ENCODE measurements at places on chromosomes 7 and 10.

DNA sequence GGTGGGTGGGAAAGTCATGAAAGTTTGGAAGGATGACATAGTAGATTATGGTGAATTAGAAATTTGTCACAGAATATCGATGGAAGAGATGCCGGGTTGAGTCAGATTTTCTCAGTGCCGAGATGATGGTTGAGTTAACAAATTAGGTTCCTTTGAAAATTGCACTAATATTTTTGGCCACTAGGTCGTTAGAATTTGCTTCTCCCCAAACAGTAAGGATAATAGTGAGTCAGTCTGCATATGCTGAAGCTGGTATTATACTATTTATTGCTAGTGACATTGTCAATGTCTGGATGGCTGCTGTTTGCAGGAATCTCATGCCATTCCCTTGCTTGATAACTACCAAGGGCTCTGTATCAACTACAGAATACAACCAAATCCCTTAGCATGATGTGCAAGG lies 37.7 kb upstream of the MINDY3 start:
- peak; percentile 48 for DNase-seq

GRCh38 chr10:33363106-33363505 lies 28.6 kb upstream of the NRP1 start:
- no peak for DNase-seq

- no peak for DNase-seq
These were observed 32.9 kb downstream of the CELF2 start for GRCh38 chr10:11050301-11051287.

- DNase-seq = no peak
These were observed 161.1 kb downstream of the BMPER start for GRCh38 chr7:34066411-34066810.

DNA sequence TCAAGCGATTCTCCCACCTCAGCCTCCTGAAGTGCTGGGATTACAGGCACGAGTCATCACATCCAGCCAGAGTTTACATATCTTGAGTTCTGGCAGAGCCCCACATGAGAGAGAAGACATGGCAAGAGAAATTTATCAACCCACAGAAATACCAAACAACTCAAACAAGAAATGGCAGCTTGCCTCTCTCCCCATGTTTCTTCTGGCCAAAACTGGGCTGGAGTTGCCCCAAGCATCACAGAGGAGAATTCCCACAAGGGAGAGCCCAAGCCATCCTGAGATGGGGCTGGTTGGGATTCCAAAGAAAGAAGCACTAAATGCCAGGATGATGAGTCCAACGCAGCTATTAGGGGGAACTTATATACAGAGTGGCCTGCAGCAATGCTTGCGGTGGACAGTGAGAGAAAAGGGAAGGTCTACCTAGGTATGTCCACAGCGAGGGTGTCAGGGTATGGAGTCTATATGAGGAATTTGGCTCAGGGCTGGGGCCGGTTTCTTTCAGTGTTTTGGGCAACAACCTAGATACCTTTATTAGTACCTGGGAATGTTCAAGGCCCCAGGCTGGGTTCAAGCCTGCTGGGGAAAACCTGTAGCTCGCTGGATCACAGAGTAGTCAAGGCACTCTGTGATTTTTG lies 14.5 kb upstream of the PAX4 start:
- DNase-seq = peak; percentile 81

DNA sequence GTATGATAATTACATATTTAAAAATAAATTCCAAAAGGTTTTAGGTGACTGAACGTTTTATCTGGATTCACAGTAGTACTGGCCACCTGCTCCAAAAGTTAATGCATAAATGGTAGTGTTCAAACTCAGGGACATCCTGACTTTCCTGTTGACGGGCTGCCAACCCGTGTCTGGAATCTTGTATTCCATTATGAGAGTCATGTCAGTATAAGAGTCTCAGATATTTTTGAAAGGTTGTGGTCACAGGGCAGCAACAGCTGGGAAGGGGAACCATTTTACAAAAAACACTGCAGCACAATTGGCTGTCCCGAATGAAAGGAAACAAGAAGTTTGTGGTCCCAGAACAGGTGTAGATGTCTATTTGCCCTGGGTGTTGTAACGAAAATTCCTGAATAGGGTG lies 2.8 kb downstream of the TDRD1 start:
- DNase-seq = no peak

DNA sequence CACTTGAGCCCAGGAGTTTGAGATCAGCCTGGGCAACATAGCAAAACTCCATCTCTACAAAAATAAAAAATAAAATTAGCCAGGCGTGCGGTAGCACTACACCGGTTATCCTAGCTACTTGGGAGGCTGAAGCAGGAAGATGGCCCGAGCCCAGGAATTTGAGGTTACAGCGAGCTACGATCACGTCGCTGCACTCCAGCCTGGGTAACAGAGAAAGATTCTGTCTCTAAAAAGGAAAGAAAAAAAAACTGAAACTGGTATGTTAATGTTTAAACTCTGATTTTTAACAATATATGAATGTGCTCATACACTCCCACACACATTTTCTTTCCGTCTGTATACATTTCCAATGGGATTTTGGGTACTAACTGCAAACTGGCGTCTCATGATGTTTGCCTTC lies 140.6 kb upstream of the KMT2E start:
- no peak for DNase-seq

DNA sequence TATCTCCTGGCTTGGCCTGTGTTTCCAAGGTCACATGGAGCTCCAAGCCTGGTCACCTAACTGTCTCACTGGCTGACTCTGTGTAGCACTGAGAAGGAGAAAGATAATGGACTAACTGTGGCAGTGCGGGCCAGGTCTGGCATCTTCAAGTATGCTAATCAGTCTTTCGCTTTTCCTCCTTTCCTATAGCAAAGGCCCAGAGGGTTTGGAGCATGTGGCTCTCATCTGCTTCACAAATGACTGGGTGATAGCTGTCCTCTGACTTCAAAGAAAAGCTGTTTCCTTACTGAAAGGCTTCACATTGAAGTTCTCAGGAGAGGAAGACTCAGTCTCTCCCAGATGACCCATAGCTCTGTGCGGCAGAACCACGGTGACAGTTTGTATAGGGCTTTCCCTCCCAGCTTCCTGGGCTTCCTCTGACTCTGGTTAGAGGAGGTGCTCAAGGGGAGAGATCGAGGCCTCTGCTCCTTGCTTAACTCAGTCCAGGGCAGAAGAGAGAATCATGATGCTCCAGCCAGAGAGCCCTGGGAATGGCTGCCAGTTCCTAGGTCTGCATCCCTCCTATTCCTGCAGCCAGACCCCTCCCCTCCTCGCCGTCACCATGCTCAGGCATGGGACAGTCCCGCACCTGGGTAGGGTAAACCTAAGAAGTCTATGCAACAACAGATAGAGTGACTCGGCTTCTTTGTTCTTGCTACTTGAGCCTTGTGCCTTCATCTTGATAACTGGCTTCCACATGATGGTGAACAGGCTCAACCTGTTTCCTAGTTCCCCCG lies 72.3 kb downstream of the CCDC71L start:
- no peak for DNase-seq

GRCh38 chr7:149281508-149282330 lies 19.7 kb downstream of the ZNF783 start:
- DNase-seq = no peak

DNA sequence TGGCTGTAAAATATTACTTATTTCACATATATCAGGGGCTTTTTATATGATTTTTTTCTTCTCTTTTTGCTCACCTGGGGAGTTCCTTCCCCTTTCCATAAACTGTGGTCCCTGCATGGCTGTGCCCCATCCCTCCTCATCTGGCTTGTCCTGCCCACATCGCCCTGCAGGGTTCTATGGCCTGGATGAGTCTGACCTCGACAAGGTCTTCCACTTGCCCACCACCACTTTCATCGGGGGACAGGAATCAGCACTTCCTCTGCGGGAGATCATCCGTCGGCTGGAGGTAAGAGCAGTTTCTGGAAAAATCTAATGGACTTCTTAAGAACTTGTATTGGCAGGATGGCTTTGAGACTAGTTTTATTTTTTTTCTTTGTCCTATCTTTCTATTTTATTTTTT lies 60.1 kb downstream of the OGDH start:
- DNase-seq = no peak

GRCh38 chr10:82811621-82812020 lies 936.6 kb downstream of the NRG3 start:
- DNase-seq = peak; percentile 47

DNA sequence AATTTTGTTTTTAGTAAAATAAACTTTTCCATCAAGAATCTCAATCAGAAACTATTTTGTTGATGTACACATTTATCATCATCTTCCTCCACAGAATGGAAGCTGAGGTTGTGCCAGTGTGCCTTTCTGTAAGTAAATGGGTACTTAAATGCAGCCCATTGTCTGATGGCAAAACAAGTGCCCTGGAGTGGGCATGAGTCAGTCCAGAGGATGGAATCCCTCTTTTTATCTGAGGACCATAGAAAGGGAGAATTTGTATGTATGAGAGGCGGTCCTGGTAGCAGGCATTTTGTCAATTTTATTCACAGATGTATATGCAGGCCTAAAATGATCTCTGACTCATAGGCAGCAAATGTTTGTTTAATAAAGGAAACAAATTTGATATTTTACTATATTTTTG lies 102.1 kb upstream of the MAGI2 start:
- no peak for DNase-seq

DNA sequence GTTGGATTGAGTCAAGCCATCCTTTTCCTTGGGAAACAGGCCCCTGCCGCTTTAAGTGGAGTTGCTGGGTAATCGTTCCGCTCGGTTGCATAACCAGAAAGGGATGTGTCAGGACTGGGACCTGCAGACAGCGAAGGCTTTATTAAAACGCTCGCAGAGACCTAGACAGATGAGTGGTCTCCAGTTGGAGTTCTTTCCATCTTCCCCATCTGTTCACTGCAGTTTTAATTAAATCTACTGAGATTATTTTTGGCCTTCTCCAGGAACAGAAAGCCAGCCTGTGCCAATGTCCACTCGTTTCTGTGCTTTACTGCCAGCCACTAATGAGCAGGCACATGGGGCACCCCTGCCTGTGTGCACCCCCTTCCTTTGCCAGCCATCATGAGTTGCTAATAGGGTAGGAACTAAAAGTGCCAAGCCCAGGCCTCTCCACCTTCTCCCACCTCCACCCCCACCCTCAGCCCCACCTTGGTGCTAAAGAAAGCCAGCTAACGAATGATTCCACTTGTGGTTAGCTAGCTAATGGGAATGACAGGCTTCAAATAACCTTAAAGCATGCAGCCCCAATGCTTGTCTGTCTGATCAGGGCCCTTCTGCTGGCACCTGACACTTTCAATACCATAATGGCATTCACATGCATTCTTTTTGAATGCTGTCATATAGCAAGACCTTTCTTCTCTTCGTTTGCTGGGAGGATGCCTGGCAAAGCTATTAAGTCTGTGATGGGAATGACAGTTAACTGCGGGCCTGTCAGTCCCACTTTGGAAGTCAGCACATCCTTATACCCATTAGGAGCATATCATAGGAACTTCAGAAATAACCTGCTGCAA lies 556.8 kb upstream of the GALNT17 start:
- DNase-seq = no peak

DNA sequence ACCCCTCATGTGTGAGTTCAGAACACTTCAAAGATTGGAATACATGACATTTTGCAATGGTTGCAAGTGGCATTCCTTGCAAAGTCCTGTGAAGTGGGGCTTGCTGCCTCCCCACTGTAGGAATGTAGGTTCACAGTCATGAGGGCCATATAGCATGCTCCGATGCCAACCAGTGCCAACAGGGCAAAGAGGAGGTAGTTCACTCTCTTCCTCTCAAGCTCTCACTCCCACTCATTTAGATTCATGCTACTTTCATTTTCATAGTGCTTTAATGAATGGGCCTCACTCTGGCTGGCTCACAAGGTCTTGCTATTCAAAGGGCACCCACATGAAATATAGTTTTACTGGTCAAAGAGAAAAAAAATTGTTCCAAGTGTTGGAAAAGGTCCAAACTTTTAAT lies 169.9 kb upstream of the AOAH start:
- no peak for DNase-seq

DNA sequence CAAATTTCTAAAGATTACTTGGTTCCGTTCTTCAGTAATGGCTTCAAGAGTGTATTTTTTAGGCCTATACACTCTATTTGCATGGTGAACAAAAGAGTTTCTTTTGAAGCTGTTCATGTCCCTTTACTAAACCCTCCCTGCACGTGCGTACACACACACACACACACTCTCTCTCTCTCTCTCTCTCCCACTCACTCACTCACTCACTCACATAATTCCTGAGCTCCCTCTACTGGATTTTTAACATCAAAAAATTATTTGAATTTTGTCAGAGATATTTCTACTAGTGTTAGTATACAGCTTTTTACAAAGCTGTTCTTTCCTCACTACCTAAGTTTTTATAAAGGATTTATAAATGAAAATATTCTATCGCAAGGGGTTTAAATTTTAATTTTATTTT lies 85.9 kb downstream of the UBE3C start:
- no peak for DNase-seq

- DNase-seq = no peak
These were observed 25.7 kb upstream of the PDCD4 start for GRCh38 chr10:110845756-110846620.

DNA sequence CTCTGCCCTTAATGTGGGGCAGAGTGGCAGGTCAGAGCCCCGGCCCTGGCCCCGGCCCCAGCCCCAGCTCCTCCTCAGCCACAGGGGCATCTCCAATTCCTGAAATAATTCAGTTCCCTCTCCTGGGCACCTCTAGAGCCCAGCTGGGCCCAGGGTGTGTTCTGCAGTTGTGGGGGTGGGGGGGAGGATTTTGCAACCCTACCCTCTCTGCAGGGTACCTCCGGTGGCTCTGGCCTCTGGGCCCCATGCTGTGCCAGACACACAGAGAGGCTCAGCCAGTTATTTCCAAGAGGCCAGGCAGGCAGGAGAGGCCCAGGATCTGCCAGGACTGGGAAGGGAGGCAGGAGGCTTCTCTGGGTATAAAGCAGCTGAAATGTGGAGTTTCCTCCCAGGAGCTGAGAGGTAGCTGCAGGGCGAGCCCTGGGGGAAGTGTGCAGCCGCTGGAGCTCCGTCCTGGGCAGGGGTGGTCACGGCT lies 47.9 kb downstream of the PWWP2B start:
- DNase-seq = no peak

DNA sequence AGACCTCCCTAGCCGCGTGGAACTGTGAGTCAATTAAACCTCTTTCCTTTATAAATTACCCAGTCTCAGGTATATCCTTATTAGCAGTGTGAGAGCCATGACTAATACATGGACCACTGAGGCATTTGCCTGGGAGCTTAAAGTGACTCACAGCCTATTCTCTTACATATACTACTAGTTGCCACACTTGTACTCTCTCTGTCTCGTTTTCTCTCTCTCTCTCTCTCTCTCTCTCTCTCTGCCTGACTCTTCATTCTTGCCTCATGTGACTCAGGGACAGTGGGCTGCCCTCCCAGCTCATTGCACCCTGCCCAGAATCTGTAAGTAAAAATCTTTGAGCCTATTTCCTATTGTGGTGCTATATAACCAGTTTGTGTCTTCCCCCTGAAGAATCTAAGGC lies 238.5 kb upstream of the MAGI2 start:
- no peak for DNase-seq

GRCh38 chr7:78279457-78279856 lies 480.9 kb downstream of the PHTF2 start:
- no peak for DNase-seq

GRCh38 chr10:16867990-16868389 lies 50.8 kb upstream of the RSU1 start:
- DNase-seq = no peak

DNA sequence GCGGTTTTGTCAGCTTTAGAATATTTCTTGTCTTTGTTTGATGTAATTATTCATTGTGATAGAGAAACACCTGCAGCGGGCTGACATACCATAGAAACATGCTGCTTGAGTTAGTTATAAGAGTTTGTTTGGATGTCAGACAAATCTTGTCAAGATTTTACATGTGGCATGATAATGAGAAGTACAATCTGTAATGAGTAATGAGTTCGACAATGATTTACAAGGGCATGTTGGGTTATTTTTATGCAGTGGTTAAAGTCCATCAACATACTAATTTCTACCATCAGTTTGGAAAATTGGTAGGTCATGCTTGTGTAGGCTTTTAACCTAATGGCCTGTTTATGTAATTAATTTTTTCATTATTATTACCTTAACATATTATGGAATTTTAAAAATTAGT lies 31.3 kb downstream of the FZD1 start:
- DNase-seq = no peak
